ENCODE measurements at places on chromosomes 5 and 9. TPM values are rescaled to one million over a fixed set of nuclear protein-coding genes. Genes with fewer than 3 reads are reported as not detected.

The PRELID2 gene
- 56.8 TPM for total RNA-seq

The MCTP1 gene
- 45.7 TPM for total RNA-seq

The NR5A1 gene
- total RNA-seq = not detected

The MYOT gene
- total RNA-seq = 17.2 TPM

Data from urinary bladder (tissue), 4 donors.